ENCODE measurements at places on chromosomes 7 and 10. TPM values are rescaled to one million over a fixed set of nuclear protein-coding genes. Genes with fewer than 3 reads are reported as not detected.

Gene CCL24
- total RNA-seq: 0.72 TPM

Gene ANXA7
- total RNA-seq: 95.1 TPM

GRCh38 chr10:61125560-61126170 lies 181.7 kb upstream of the RHOBTB1 start:
- no peak for DNase-seq

Gene SYCE1
- 3.5 TPM for total RNA-seq

Gene MYH16
- not detected for total RNA-seq

DNA sequence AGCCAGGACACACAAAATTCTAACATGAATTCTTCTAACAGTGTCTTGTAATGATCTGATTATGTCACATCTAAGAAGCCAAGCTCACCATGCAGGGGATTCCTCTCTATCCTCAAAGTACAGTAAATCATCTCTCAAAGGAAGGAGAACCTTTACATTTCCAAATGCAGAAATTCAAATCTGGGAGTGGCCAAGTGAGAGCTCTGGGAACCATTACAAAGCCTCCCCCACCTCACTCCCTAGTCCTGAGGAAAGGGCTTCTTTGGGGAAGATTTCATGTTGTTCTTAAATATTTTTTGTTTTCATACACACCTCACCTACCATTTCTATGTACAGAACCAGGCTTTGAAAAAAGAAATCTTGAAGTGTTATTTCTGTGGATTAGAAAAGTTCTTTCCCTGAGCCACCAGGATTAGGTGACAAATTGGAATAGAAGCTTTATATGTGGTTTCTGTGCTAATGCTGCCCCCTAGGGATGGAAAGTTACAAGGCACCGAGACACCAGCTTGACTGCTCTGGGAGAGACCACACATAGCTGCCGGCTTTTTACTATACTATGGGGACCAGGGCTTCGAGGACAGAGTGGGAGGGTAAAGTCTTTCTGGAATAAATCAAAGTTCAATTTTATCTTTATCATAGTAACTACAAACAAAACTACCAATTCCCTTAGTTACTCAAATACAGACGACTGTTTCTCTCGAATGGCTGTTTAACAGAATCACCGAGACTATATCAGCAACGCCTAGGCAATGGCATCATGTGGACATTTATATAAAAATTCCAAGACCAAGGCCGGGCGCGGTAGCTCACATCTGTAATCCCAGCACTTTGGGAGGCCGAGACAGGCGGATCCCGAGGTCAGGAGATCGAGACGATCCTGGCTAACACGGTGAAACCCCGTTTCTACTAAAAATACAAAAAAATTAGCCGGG lies 116.1 kb downstream of the RNF216 start:
- DNase-seq: peak; percentile 92

Gene ZNF488
- total RNA-seq: 0.80 TPM

DNA sequence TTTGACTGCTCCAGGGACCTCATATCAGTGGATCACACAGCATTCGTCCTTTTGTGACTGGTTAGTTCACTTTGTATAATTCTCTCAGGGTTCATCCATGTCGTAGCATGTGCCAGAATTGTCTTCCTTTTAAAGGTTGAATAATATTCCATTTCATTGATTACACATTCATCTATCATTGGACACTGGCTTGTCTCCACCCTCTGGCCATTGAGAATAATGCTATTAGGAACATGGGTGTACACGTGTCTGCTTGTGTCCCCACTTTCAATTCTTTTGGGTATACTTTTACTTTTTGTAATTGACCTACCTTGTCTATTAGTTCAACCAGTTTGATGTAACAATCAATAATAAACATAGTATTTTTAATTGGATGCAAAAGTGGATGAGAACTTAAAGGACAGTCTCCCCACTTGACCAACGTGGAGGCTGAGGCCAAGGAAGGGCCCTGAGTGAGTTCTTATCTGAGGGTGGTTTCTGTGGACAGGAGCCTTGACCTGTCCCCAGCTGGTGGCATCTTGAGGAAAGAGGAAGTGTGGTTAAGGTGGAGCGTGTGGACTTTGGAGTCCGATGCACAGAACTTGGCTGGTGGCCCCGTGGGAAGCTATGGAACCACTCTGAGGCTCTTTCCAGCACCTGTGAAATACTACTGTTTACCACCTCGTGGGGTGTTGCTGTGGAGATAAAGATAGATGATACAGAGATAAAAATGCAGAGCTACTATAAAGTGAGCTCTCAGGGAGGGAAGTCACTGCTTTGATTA lies 16.6 kb downstream of the WDFY4 start:
- DNase-seq: peak; percentile 74

Gene RBM48
- 12.8 TPM for total RNA-seq

Gene SPDYE2
- total RNA-seq: 0.39 TPM

DNA sequence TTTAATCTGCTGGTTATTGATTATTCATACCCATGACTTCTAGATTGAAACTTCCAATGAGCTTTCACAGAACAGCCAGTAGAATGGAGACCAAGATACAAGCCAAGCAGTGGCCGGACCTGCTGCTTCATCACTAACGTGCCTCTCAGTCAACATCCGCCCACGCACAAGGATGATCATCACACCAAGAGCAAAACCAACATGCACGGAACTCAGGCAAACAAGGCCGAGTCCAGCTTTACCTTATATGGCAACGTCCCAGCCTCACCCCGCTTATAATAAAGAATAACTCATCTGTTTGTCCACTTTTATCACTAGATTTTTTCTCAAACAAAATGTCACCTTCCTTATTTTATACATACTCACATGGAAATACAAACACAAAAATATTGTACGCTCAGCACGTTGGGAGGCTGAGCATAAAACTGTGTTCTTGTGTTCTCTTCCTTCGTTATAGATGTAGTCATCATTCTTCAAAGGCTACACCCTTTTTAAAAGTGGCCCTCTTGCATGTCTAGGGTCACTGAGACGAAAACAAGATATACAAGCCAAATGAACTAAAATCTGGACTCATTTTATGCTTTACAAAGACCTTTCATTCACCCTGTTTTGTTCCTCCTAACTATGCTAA lies 122.7 kb downstream of the SFMBT2 start:
- no peak for DNase-seq

- no peak for DNase-seq
Observed at GRCh38 chr7:25116621-25117020, 8.4 kb downstream of the CYCS start.

DNA sequence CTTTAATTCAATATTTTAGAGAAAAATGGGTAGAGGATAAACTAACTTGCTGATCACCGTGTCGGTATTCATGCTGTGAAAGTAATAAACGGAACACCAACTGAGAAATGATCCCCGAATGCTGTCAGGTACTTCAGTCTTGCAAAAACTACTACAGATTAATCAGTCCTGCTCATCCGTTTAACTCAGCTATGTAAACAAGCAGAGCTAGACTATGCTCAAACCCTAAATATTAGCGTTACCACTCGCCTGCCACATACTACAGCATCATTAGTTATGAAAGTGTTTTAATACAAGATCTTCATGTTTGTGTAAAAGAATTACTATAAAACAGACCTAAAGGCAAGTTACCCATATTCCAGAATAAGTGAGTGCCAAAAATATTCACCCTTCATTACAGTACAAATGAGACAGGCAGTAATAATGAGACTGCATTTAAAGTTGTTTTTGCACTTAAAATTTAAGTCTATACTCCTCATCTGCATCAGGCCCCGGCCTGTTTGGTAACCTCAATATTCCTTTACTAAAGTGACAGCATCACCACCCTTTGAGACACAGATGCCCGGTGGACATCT lies 952 bp downstream of the DNMBP start:
- DNase-seq: no peak

Gene ITGB8
- 25.0 TPM for total RNA-seq

Gene SRRM3
- total RNA-seq: 12.3 TPM

- no peak for DNase-seq
Observed at GRCh38 chr7:25994433-25994994, 157.5 kb upstream of the NFE2L3 start.

DNA sequence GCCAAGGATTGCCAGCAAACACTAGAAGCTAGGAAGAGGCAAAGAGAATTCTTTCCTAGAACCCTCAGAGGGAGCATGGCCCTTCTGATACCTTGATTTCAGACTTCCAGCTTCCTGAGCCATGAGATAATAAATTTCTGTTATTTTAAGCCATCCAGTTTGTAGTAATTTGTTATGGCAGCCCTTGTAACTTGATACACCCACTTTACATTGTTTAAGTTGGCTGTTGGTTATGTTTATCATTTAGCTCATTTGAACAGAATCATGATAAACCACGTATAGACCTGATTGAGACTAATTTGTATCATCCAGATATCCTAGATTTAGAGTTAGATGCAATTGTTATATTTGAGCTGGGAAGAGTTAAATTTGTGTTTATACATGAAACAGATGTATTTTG lies 9.4 kb upstream of the TES start:
- DNase-seq: no peak

- no peak for DNase-seq
Observed at GRCh38 chr10:91220954-91221675, 652 bp downstream of the PCGF5 start.

- no peak for DNase-seq
Observed at GRCh38 chr10:3748484-3748883, 36.5 kb downstream of the KLF6 start.
